Stimulated activated CD8-positive, alpha-beta memory T cell treated with anti-CD3 and anti-CD28 coated beads, Interleukin-4, amount 100 ng/mL, for 1 hour (primary cell): ENCODE measurements at places on chromosomes 13 and 19.

- DNase-seq: no peak
These were observed 5.7 kb downstream of the ACTN4 start for GRCh38 chr19:38653028-38653571.

DNA sequence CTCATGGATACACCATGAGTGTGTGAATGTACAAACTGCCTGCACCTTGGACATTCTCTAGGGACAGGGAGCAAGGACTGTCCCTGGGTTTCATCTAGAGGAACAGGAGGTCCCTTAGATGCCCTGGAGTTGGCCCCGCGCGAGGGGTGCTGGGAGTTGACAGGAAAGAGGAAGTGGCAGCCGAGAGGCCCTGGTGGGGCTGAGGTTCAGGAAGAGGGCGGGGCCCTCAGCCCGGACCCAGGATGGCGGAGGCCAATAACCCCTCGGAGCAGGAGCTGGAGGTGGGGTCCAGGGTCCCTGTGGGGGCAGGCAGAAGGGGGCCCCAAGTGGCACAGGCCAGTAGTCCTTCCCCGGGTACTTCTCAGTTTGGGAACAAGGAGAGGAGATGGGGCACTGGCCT lies 6.9 kb downstream of the PKN1 start:
- DNase-seq: no peak

GRCh38 chr19:33152176-33152575 lies 20.3 kb downstream of the WDR88 start:
- no peak for DNase-seq

DNA sequence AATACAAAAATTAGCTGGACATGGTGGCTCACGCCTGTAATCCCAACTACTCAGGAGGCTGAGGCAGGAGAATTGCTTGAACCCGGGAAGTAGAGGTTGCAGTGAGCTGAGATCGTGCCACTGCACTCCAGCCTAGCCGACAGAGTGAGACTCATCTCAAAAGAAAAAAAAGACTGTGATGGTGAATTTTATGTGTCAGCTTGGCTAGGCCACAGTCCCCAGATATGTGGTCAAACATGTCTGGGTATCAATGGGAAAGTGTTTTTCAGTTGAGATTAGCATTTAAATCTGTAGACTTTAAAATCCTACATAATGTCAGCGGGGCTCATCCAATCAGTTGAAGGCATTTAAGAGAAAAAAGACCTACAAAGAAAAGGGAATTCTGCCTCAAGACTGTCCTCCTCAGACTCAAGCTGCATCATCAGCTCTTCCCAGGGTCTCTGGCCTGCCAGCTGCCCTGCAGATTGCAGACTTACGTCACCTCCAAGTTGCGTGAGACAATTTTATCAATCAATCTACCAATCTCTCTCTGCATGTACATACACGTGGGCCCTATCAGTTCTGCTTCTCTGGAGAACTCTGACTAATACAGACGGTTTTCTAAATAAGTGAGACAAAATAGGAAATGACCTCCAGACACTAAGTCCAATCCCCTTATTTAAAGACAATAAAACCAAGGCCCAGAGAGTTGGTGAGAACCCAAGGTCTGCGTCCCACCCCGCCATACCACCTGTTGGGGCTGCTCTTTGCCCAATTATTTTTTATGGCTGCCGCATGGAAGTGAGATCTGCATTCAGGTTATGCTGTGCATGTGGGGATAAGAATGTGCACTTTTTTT lies 99.2 kb downstream of the ABCC4 start:
- no peak for DNase-seq

DNA sequence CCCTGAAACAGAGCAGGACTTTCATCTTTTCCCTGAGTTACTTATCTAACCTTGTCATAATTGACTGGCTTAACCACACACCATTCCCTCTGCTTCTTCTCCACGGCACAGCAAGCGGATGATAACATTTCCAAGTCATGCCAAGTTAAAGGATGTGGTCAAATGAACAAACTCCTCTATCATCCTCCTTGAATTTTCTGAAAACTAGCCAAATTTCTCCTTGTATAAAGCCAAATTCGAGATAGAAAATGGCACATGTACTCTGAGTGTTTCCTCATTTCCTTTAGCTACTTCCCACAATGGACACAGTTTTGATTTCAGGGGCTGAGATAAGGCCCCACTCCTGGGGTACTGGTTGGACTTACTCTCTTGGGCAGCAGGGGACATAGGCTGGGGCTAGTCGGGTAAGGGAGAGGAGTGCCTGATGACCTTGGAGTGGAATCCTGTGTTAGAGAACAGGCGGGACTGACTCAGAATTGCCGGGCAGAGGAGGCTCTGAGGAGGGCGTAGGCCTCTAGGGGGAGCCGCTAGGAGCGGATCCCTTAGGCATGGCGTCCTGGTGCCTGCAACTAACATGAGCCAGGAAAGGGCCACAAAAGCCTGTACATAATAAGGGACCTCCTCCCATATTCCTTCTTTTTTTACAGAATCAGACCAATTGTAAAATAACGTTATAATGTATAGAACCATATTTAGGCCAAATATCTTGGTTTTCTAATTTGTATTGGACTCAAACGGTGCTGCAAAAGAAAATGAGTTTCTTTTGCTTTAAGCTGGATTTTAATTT lies 20.3 kb upstream of the TMTC4 start:
- no peak for DNase-seq

GRCh38 chr13:29005035-29005762 lies 185.1 kb downstream of the MTUS2 start:
- no peak for DNase-seq

GRCh38 chr13:50438351-50438750 lies 405.1 kb downstream of the DLEU7 start:
- DNase-seq: no peak

- no peak for DNase-seq
These were observed 2437.0 kb downstream of the PCDH9 start for GRCh38 chr13:64793131-64793530.

DNA sequence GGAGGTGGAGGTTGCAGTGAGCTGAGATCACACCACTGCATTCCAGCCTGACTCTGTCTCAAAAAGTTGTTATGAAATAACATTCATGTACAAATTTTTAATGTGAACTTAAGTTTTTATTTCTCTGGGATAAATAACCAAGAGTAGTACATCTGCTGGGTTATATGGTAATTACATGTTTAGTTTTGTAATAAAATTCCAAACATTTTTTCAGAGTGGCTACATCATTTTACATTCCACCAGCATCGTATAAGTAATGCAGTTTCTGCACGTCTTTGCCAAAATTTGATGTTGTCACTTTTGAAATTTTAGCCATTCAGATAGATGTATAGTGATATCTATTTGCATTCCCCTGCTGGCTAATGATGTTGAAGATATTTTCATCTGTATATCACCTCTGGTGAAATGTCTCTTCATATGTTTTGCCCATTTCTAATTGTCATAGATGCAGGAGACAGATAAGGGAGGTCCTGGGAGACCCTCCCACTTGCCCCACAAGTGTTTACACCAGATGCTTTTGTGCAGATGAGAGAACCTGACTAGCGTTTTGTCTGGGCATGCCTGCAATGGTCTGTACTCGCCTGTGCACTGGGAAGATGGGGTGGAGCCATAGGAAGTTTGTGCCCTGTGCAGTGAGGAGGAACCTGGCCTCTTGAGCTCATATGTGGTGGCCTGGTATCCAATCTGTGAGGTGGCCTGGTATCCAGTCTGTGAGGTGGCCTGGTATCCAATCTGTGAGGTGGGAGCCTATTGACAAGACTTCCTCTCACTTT lies 12.7 kb upstream of the KBTBD6 start:
- DNase-seq: no peak

DNA sequence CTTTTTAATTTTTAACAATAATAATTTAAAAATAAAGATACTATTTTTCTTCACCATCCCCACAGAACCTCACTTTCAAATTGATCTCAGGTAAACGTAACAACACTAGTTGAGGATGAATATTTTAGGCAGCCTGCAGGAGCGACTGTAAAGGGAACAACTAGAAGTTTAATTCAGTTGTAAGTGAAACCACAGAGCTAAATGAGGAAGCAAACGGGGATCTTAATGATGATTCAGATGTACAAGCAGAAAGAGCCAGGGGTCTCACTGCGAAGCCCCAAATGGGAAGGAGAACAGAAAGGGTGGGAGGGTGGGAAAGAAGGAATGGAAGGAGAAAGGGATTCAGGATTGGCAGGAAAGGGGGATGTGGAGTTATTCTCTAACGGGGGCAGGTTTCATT lies 54.6 kb upstream of the RAP2A start:
- no peak for DNase-seq

DNA sequence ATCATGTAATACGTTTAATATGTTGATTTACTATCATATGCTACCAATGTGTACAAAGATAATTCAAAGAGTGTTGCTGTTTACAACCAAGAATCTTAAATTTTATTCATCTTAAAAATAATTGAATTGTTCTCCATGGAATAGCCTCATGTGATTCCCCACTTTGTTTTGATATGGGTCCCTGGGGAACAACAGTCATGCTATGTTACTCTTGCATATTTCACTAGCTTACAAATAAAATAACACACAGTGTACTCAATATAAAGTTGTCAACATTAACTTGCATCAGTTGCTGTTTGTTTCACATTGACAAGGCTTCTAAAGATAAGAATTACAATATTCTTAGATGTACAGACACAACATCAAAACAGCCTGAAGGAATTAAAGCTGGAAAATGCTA lies 2.3 kb downstream of the ENOX1 start:
- no peak for DNase-seq

- no peak for DNase-seq
These were observed 2.3 kb upstream of the OVOL3 start for GRCh38 chr19:36108684-36109083.

- DNase-seq: peak; percentile 69
These were observed 690 bp upstream of the ARRDC2 start for GRCh38 chr19:18007044-18007916.

DNA sequence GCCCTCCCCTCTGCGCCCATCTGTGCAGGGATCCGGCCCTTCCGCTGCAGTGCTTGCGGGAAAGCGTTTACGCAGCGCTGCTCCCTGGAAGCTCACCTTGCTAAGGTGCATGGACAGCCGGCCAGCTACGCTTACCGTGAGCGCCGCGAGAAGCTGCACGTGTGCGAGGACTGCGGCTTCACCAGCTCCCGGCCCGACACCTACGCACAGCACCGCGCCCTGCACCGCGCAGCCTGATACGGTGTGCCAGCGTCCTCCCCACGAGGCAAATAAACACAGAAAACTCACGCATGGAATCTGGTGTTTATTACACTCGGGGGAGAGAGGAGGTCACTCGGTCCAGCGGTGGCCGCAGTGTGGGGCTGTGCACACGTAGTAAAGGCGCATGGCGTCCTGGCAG lies 1.2 kb downstream of the POLR2I start:
- no peak for DNase-seq

DNA sequence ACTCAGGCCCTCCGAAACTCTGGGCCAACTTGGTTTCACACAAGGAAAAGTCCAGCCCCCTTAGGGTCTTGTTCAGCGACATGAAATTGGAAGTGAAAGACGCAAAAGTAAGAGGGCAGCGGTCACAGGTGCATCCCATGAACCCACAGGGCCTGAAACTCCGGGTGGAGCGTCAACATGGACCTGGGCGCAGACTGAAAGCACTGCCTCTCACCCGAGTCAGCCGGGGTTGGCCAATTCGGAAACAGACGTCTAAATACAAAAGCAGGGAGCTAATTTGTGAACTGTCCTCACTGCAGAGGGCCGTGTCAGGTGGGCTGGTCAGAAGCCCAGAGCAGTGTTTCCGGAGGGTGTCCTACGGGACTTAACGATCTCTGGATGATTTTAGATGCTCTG lies 26.7 kb downstream of the ADPRHL1 start:
- no peak for DNase-seq

DNA sequence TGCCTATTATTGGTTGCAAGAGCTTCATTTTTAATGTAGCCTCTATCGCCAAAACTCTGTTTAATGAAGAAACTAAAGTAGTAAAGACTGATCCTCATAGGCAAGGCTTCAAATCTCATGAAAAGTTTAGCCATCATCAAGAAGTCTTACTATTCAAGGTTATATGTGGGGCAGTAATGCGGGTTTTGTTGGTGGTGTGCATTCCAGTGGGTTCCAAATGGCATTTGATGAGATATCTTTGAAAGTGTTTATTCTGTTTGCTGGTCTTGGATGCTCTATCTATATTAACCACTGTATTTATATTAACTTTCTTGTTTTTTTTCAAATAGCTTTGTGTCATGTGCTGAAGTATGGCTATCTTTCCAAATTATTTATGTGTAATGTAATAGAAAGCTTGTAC lies 72.2 kb downstream of the SERTM1 start:
- DNase-seq: no peak

GRCh38 chr19:19372656-19373416 lies 32.6 kb upstream of the GATAD2A start:
- DNase-seq: no peak

GRCh38 chr13:75838366-75839005 lies 202.4 kb downstream of the LMO7 start:
- no peak for DNase-seq

GRCh38 chr19:7645163-7645562 lies 8.3 kb downstream of the STXBP2 start:
- no peak for DNase-seq

DNA sequence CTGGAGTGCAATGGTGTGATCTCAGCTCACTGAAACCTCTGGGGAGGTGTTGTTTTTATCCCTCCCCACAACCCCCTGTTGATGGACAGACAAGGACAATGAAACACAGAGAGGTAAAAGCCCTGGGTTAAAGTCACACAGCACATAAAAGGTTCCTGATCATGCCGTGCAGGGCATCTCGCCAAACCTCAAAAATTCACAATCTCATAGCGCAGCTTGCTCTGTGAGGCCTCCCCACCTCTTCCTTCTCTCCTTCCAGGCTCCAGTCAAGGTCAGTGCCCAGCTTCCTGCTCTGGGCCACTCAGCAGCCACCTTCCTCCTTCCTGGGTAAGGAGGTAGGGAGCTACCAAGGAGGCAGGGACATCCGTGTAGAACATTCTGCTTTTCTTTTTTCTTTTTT lies 2.3 kb downstream of the FUT2 start:
- no peak for DNase-seq
